Fibroblast of skin of right quadriceps (primary cell): ENCODE measurements at places on chromosomes 5 and 9.

GRCh38 chr9:111036429-111036789, 1.9 kb downstream of the LPAR1 start:
- DNase-seq: peak; percentile 58

GRCh38 chr5:54753034-54753433, 232.4 kb downstream of the ESM1 start:
- peak; percentile 78 for DNase-seq

DNA sequence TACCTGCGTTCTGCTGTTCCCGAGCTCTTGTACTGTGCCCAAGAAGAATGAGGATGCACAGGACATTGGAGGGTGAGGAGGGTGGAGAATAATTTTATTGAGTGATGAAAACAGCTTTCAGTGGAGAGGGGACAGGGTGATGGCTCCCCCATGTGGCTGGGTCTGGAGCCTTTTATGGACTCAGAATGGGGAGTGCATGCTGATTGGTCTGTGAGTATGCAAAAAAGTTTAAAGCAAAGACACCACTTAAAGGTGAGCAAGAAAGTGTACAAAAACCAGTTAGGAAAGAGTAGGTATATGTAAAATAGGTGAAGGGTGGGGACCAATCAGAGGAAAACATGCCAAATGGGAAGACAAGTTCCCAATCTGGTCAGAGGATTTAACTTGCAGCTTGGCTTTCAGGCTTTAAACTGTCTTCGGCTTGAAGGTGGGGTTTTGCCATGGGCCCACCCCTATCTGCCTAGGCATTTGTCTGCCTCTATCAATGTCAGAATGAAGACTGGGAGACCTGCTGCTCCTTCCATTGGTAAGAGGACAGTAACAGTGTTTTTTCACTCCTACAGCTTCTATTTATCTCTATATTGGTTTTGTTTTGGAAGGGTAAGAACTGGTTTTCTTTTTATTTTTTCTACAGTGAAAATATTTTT, 118.0 kb upstream of the RAI14 start:
- no peak for DNase-seq

GRCh38 chr5:168736281-168736831, 157.2 kb upstream of the PANK3 start:
- no peak for DNase-seq

DNA sequence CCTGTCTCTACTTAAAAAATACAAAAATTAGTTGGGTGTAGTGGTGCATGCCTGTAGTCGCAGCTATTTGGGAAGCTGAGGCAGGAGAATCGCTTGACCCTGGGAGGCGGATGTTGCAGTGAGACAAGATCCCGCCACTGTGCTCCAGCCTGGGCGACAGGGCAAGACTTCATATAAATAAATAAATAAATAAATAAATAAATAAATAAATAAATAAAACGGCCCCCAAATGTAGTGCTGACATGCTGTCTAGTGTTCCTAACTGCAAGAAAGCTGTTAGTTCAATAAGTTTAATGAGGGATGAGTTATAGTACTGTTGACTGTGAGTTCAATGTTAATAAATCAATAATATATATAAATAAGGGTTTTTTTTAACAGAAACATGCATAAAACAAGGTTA, 7.5 kb upstream of the CYFIP2 start:
- no peak for DNase-seq

DNA sequence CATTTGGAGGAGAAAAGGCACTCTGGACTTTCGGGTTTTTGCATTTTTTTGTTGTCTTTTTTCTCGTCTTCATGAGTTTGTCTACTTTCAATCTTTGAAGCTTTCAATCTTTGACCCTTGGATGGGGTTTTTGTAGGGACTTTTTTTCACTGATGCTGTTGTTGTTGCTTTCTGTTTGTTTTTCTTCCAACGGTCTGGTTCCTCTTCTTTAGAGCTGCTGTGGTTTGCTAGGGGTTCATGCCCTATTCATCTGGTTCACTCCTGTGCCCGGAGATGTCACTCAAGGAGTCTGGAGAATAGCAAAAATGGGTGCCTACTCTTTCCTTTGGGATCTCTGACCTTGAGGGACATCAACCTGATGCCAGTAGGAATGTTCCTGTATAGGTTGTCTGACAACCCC, 378.6 kb upstream of the TYRP1 start:
- DNase-seq: no peak

- DNase-seq: no peak
Observed at GRCh38 chr5:6405591-6405990, 27.2 kb upstream of the MED10 start.

GRCh38 chr9:21966140-21966851, 27.9 kb downstream of the CDKN2A start:
- DNase-seq: no peak

GRCh38 chr5:97125125-97125683, 17.2 kb downstream of the LIX1 start:
- no peak for DNase-seq

GRCh38 chr9:132806723-132807421, 71.2 kb downstream of the AK8 start:
- DNase-seq: peak; percentile 5

DNA sequence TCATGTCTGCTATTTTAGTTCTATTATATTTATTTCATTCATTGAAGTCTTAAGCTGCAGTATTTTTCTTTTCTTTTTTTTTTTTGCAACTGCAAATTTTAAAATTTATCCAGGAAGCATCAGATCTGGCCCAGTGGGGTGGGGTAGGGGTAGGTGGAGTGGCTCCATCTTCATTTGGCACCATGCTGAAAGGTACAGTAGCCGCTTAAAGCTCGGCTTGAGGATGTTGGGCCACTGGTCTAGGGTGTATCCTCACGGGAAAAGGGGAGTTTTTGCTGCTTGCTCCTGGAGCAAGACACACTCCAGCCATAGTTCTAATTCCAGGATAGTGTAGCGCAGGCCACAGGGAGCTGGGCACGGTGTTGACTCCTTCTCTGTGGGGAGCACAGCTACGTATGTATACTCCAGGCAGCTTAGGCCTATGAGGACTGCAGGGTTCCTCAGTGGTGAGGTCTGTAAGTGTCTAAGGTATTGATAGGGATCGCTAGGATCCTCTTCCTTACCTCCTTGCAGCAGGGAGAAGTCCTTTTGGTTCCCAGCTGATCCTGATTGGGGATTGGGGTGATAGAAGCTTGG, 22.7 kb downstream of the RCL1 start:
- DNase-seq: no peak

DNA sequence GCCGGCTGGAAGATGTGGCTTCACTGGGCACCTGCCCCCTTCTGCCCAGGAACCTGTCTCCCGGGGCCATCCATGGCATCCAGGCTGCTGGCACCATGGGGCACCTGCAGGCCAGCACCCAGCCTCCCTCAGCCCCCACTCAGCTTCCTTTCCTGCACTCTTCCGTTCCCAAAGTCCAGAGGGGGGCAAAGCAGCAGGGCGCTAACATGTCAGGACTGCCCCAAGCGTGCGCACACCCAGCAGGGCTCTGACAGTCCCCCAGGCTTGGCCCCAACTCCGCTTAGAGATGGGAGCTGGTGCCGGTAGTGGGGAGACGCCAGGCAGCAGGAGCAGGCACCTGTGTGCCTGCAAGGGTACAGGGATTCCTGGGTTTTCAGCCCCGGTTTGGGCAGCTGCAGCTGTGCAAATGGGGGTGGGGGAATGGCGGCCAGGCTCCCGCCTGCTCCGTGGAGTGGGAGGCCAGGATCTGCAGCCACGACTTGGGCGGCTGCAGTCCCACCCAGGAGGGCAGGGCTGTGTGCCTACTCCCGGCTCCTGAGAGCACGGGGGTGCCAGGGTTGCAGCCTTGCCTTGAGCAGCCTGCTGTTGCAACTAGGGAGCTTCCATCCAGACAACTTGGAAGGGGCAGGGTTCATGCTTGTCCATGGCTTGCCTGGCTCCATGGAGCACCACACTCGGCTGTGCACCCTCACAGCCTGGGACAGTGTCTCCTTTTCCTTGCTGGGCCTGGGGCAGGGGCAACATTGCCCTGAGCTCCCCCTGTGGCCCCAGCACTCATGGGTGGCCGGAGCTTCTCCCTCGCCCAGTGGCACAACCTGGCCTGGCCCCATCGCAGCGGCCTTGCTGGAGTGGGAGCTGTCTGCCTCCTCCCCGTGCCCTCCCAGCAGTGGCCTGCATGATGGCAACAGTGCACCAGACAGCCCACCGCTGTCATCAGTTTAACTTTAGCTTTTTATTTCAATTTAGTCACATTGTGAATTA, 561.1 kb downstream of the MTRR start:
- DNase-seq: no peak

GRCh38 chr5:127885176-127885575, 182.0 kb downstream of the CCDC192 start:
- no peak for DNase-seq

DNA sequence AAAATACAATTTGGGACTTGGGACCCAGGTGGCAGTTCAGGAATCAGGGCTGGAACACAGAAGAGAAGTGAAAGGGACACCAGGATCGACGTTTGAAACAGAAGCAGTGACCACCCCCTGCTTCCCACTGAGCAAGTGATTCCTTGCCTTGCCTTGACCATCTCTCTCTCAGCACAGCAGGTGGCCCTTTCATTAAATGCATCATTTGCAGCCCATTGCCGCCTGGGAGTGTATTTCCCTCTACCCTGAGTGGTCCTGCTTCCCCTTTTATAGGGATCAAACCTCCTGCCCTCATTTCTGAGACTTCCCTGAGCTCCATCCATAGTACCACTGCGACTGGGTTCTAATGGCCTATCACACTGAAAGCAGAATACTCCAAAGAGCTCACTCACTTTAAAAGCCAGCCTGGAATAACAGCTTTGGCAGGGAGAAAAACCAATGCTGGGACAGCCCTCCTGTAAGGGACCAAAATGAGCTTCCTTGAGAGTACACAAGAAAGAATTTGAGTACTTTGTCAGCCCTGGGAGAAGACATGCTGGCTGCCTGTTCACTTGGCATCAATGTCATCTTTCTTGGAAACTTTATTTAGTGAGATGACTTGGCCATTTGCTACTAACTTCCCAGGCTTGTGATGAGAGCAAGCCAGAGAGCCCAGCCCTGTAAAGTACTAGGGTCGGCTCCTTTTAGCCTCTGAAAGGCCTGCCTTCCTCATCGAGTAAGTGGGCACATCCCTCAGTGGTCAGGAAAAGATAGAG, 149.7 kb downstream of the SLIT3 start:
- DNase-seq: no peak

DNA sequence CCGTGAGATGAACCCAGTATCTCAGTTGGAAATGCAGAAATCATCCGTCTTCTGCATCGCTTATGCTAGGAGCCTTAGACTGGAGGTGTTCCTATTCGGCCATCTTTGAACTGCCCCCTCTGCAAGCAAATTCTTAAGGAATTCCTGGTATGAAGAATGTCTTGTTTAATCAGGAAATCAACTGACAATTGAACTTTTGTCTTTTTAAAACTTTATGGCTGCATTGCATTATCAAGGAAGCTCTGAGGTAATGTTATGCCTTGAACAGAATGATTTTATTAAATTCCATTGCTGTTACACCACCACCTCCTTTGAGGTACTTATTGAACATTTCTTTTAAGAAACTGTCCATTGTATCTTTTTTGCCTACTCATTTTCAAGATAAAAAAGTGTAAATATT, 1915.7 kb upstream of the CDH9 start:
- DNase-seq: no peak

GRCh38 chr9:114047717-114048116, 30.4 kb downstream of the AMBP start:
- no peak for DNase-seq

- no peak for DNase-seq
Observed at GRCh38 chr5:159411115-159411514, 80.8 kb upstream of the IL12B start.
